ENCODE measurements at places on chromosomes 4 and X. TPM values are rescaled to one million over a fixed set of nuclear protein-coding genes. Genes with fewer than 3 reads are reported as not detected.
A peak's percentile ranks its signal among the peaks of the same experiment; 100 is the strongest.

The NEXMIF gene
- 0.76 TPM for total RNA-seq

The SUPT20HL2 gene
- total RNA-seq: not detected

The TLR3 gene
- 0.38 TPM for total RNA-seq

The VCX3B gene
- not detected for total RNA-seq

The GYPB gene
- total RNA-seq: not detected

The CYTL1 gene
- total RNA-seq: 8.3 TPM

The SPIN2B gene
- total RNA-seq: 10.6 TPM

DNA sequence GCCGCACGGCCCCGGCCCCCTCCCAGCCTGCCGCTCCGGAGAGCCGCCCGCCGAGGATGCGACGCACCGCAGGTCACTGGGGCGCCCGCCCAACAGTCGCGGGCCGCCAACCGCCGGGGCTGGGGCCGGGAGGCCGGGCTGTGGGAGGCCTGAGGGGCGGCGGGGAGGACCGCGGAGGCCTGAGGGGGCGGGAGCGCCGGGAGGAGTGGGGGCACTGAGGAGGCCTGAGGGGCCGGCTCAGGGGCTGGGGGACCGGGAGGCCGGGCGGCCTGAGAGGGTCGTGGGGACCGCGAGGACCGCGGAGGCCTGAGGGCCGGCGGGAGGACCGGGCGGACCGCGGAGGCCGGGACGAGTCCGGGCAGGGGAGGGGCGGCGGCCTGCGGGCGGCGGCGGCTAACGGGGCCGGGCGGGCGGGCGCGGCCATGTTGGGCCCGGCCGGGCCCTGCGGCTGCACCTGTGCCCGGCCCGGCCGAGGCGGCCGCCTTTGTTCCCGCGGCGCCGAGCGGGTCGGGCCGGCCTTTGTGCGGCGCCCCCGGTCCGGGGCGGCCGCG lies 353 bp downstream of the NSD2 start:
- DNase-seq: peak; percentile 56

GRCh38 chrX:40465735-40466551 lies 114.8 kb upstream of the ATP6AP2 start:
- DNase-seq: no peak

GRCh38 chrX:67720344-67720743 lies 176.5 kb downstream of the AR start:
- DNase-seq: no peak

GRCh38 chr4:39435659-39436563 lies 22.8 kb downstream of the RPL9 start:
- peak; percentile 65 for DNase-seq

DNA sequence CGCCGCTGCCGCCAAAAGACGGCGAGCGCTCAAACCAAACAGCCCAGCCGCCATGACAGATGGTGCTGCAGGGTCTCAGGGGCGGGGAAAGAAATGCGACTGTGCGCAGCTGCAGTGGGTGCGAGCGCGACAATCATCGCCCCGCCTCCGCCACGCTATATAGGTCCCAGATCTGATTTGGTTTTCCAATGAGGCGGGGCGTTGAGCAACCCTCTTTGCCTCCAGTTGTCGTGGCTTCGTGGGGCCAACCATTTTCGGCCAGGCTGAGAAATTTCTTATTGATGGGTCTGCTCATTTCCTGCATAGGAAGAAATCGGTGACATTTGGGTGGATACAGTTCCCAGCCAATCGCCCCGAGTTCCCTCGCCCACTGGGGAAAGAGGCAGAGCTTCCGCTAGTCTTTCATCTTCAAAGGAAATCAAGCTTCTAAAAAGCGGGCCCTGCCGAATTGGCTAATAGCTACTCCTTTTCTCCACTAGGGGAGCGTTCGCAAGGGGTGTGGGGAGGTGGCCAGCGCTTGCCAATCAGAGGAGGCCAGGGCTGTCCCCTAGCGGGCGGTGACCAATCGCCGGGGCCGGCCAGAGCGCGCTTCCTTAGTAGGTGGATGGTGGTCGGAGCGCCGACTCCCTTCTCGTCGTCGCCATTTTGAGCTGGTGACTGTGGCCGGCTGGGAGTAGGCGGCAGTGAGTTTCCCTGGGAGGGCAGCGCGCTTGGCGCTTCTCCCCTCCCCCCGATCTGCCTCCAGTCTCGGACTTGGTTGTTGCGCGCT lies at the start of the genes NDUFB11 and RBM10:
Gene NDUFB11, minus strand, starts transcription at position 77 of the 769 bp plus-strand sequence. Its CDS starts 23 bp downstream, at position 54.
Gene RBM10, plus strand, starts transcription at position 596 of the 769 bp plus-strand sequence. CDS start 2,261 bp downstream, outside the sequence.
- peak; percentile 95 for DNase-seq

DNA sequence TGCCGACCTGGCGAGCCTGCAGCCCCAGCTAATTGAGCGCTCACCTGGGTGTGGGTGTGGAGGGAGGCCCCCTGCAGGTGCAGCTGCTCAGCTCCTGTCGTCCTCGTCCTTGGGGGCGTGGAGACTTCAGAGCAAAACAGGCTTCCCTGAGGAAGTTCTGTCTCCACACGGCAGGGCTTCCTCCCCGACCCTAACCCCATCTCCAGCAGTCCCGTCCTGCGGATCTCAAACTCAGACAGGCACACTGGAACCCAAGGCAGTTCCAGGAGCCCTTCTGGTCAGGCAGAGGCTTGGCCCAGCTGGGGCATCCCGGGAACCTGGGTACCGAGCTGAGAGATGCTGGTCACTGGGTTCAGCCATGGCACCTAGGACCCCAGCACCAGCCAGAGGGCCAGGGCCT lies 24.4 kb downstream of the TACC3 start:
- DNase-seq: no peak

DNA sequence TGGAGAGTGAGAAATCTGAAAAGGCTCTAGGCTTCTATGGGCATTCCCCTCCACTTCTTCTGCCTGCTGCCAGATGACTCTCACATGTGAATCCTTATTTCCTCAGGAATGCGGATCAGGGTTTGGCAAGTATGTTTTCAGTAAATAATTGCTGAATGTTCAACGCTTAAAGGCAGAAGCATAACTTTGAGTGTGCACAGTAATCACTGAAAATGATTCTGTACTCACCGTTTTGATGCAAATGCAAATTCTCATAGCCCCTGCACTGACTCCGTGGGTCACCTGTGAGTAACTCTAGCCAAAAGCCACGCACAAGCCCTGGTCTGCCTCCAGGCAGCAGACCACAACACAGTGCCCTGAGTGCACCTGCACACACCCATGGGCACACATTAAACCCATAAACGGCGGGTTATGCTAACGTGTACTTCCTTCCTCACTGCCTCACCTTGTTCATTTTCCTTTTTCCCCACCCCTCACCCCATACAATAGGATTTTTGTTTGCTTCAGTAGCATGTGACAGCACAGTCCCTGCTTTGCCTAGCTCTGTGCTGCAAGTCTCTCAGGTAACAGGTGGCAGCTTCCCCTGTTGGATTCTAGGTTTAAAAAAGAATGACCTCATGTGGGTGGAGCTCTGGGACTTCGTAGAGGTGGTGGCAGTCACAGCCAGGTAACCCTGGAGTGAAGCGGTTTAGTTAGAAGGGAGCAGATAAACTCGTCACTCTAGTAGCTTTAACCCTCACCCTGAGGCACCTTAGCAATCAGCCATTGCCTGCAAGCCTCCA lies at the start of gene ARHGEF38:
Gene ARHGEF38, plus strand, starts transcription at position 656 of the 782 bp plus-strand sequence. CDS start 146 bp downstream, outside the sequence.
- peak; percentile 59 for DNase-seq

DNA sequence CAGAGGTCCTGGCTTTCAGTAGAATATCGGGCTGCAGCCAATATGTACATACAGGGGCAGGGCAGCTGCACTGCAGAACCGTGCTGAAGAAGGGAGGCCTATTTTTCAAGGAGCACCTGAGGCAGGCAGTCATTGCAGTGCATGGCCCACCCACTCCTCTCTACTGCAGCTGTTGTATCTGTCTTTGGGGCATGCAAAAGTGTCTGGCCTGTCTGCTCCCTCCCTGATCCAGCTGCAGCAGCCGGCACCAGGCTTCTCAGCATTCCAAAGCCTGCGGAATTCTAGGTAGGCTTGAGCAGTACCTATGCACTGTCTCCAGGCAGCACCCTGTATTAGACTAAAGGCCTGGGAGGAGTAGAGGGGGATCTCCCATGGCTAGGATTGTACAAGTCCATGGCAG lies 415.2 kb upstream of the MAGEB16 start:
- peak; percentile 0 for DNase-seq

DNA sequence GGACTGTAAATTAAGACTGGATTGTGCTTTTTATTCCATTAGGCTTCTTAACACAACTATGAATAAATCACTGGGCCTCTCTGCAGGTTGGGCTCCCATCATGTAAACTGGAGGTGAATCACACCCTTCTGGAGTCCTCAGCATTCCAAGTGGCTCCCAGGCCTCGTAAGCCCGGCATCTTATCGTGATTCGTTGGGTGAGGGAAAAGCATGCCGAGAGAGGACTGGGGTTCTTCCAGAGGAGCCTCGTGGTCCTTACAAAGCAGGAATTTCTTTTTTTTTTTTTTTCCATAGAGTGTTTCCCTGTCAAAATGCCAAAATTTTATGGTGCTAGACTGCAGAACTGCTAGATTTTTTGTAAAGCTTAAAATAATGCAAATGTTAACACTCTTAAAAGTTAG lies 20.0 kb downstream of the CLDN22 start:
- DNase-seq: peak; percentile 37

DNA sequence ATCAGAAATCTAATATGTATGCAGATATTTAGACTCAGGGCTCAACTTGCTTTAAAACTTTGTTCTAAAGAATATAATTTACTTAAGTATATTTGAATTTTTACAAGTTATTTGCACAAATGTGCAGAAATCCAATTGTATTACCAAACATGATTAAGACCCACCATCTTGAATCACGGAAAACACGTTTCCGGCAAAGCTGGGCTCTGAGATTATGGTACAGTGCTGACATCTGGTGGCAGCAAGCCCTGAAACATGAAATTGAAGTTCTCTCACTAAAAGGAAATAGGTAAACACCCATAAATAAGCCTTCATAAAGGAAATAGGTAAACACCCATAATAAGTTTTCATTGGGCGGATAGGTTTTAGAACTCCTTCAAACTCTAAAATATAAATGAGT lies 98.3 kb upstream of the MAOA start:
- DNase-seq: peak; percentile 64

DNA sequence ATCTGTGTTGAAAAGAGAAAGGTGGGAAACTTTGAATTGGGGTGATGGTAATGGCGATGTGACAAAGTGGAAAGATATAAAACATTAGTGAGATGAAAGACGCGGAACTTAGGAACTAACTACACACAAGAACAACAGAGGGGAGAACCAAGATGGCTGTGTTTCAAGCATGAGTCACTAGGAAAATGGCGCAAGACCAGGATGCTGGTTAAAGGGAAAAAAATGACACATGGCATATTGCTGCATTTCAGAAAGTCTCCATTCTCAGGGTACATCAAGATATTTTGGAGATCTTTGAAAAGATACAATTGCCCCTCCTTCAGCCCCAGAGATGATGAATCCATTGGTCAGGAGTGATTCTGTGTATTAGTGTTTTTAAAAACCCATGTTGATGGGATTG lies 164.4 kb downstream of the FBXO8 start:
- no peak for DNase-seq

- DNase-seq: peak; percentile 15
Measured at GRCh38 chrX:41384051-41384705, 50.2 kb downstream of the DDX3X start.

DNA sequence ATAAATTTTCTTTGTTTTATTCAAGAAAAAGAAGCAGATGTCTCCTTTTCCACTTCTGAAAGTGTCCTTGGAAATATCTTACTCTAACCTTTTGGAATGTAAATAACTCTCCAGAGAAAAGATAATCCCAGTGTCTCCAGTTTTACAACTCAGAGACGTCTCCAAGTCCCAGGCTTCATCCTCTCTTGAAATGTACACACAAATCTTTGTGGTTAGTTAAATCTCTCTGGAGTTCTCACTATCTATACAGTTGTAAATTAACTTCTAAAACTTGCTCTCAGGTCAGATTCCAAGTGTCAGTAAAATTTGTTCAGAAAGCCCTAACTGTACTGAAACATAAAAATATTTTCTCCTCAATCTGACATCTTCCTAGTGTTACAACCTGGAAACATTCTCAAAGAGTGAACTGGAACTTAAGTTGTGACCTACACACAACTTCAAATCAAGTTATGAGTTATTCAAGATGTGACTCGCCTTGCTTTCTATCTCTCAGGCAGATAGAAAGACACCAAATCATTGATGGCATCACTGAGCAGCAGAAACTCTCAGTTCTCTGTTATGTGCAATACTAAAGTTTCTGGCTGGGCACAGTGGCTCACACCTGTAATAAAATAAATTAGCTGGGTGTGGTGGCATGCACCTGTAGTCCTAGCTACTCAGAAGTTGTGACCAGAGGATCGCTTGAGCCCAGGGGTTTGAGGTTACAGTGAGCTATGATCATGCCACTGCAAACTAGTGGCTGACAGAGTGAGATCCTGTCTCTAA lies 284.2 kb downstream of the RCHY1 start:
- DNase-seq: no peak

DNA sequence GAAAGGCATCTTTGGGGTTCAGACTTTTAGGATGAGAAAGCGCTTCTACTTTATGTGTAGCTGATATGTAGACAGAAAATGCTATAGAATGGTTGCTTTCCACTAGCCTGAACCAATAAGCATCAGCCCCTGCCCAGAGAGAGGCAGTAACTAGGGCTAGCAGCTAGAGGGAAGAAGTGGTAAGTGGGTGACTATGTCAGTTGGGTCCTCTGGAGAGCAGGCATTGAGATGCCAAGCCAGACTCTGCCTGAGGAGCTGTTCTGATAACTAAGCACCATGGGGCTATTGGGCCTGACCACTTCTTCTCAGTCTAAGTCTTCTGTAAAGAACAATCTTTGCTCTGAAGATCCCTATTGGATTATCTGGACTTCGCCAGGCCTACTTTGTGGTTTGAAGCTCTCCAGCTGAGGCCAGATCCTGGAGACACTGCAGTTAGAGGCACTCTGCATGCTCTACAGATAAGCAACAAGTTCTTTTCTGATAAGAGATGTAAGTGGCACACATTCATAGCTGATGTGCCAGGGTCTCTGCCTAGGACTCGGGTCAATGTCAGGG lies 146.1 kb downstream of the RBM46 start:
- peak; percentile 17 for DNase-seq

DNA sequence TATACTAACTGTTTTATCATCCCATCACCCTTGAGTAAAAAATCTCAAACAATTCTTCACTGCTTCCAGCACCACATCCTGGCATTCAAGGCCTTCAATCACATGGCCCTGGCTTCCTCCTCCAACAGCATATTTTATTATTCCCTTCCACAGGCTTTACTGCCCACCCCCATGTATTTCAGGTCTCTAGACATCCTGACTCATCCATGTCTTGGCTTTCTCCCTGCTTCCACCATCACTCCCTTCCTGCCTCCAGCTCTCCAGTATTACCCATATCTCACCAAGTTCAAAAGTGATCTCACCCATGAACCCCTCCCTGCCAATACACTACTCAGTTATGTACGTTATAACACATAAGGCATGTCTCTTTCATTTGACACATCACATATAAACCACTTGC lies 34.7 kb upstream of the PLAC1 start:
- no peak for DNase-seq

DNA sequence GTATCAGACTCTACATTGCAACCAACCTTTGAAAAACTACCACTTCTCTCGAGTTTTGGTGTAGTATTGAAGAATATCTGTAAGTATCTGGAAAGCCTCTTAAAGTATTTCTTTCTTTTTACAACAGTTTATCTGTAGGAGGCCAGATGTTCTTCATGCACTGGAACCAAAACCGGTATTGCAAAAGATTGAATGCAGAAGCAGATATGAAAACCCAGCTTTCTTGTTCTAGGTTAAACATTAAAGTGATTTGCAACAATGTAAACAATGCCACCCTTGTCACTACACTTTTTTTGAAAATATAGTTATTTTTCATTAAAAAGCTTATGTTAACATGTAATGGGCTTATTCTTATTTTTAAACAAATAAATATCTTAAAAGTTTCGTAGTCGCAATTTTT lies 27.2 kb downstream of the PLS3 start:
- DNase-seq: no peak

- DNase-seq: peak; percentile 45
Measured at GRCh38 chr4:123114915-123115756, 192.7 kb upstream of the NUDT6 start.

- DNase-seq: no peak
Measured at GRCh38 chr4:177282284-177282835, 27.3 kb upstream of the NEIL3 start.

- no peak for DNase-seq
Measured at GRCh38 chr4:173535165-173535902, 5.3 kb upstream of the HAND2 start.
